Panc1 (cell line): ENCODE measurements at places on chromosomes 6 and 20.

GRCh38 chr6:141688916-141689315 is 443.8 kb upstream of the GJE1 start:
- no peak overlapping the region for H3K27ac ChIP-seq
- no peak for DNase-seq
- H3K36me3 ChIP-seq, result no peaks in the 10 kb centered on the region
- no peaks in the 10 kb centered on the region for H3K4me1 ChIP-seq
- H3K27me3 ChIP-seq, result no peaks in the 10 kb centered on the region

DNA sequence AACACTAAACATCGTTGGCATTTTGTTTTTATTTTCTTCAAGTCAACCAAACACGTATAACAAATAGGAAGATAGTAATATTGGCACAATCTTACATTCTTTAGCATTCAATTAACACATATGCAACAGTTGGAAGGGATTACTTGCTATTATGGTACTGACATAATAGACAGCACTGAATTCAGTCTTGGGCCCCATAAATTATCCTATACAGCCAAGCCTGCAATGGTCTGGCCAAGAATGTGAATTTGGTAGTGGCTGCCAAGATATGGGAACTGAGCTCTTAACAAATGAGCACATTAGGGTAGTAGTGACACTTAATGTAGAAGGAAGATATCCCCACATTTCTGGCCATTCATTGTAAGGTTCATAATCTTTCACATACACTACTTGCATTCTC is 44.8 kb upstream of the ARHGAP18 start:
- H3K36me3 ChIP-seq, result no peaks in the 10 kb centered on the region
- no peaks in the 10 kb centered on the region for H3K27me3 ChIP-seq
- no peak overlapping the region for H3K4me3 ChIP-seq
- H3K4me1 ChIP-seq, result 0 out of 2 replicates have a peak, but pooled peaks cover 2% of the 10 kb centered on the region

DNA sequence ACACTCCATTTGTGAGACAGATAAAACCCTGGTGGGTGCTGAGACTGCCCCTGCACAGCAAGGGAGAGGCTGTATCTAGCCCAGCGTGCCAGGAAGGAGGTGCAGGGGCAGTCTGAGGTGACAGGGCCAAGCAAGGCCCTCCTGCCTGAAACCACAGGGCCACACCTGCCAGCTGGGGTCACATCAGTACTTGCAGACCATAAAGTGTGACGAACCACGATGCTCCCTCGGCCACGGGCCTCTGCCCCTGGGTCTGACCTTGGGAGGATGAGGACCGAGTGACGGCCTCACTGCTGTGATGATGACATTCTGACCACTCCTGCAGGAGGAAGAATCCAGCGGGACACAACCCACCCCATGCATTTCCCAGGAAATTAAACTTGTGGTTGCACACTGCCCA is 75.1 kb downstream of the NINL start:
- no peaks in the 10 kb centered on the region for H3K4me1 ChIP-seq
- H3K27ac ChIP-seq, result no peak overlapping the region
- DNase-seq, result no peak
- H3K27me3 ChIP-seq, result no peaks in the 10 kb centered on the region
- peaks cover 7% of the 10 kb centered on the region for H3K36me3 ChIP-seq
- no peak overlapping the region for H3K4me3 ChIP-seq

DNA sequence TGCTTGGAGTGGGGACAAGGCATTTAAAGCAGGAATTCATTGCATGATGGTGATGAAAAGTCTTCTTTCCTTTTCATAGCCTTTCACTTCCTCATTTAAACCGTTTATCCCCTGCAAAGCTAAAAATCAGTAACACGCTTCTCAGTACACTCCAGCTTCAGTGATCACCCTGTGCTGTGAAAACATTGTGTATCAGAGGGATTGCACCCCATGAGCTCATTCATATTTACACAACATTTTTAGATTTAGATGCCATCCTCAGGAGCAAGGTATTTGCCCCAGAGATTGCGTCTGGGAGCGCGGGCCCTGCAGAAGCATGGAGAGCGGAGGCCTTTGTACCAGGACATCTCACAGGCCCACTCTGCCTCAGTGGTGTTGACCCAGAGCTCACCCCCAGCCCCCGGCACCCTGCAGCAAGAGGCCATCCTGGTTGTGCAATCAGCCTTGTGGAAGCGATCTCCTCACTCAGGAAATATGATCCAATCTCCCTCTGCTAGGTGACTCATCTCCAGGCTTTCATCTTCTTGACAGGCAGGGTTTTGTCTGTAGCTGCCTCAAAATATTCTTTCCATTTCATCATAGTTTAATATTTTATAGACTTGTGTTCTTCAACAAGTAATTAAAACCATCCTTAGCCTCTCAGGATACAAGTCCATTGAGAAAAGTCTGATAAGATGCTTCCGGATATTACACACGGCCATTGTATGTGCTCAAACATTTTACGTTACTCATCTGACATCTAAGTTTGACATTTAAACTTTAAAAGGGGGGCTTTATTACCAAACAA is 38.9 kb upstream of the THBS2 start:
- no peaks in the 10 kb centered on the region for H3K4me1 ChIP-seq
- no peak overlapping the region for H3K27ac ChIP-seq
- H3K4me3 ChIP-seq, result no peak overlapping the region
- no peaks in the 10 kb centered on the region for H3K36me3 ChIP-seq
- H3K27me3 ChIP-seq, result no peaks in the 10 kb centered on the region

- H3K4me3 ChIP-seq, result no peak overlapping the region
- H3K36me3 ChIP-seq, result no peaks in the 10 kb centered on the region
- no peaks in the 10 kb centered on the region for H3K27me3 ChIP-seq
- no peak overlapping the region for H3K27ac ChIP-seq
Measured at GRCh38 chr6:153956808-153957207, 82.2 kb upstream of the OPRM1 start.

GRCh38 chr6:162576016-162576415 is 151.6 kb downstream of the PRKN start:
- DNase-seq, result no peak
- H3K27ac ChIP-seq, result no peak overlapping the region
- H3K4me3 ChIP-seq, result no peak overlapping the region
- no peaks in the 10 kb centered on the region for H3K4me1 ChIP-seq
